ENCODE measurements at places on chromosomes 1 and 21.

GRCh38 chr1:109595531-109595930 is 23.9 kb downstream of the GNAT2 start:
- no peak for DNase-seq

- no peak for DNase-seq
Observed at GRCh38 chr1:212525479-212526110, 83.0 kb upstream of the ATF3 start.

- no peak for DNase-seq
Observed at GRCh38 chr1:222654849-222655248, 37.0 kb downstream of the MIA3 start.

DNA sequence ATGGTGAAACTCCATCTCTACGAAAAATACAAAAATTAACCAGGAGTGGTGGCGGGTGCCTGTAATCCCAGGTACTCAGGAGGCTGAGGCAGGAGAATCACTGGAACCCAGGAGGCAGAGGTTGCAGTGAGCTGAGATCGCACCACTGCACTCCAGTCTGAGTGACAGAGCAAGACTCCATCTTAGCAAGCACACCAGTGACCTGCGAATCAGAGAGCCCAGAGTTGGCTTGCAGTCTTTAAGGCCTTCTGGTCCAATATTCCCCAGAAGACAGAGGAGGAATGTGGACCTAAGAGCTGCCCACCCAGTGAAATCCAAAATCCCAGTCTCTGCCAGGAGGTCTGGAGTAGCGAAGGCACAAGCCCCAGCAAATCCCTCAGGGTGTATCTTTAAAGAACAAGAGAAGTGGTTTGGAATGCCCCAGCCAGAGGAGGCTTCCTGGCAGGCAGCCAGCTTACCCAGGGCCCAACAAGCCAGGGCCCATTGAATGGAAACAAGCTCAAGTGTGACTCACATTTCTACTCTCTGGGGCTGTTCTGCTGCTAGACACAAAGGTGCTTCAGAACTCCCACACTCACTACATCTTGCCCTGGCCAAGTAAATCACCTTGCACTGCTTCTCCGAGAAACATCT is 23.9 kb downstream of the GPR161 start:
- DNase-seq = peak; percentile 66

- no peak for DNase-seq
Observed at GRCh38 chr1:183911285-183911684, 106.4 kb downstream of the RGL1 start.

DNA sequence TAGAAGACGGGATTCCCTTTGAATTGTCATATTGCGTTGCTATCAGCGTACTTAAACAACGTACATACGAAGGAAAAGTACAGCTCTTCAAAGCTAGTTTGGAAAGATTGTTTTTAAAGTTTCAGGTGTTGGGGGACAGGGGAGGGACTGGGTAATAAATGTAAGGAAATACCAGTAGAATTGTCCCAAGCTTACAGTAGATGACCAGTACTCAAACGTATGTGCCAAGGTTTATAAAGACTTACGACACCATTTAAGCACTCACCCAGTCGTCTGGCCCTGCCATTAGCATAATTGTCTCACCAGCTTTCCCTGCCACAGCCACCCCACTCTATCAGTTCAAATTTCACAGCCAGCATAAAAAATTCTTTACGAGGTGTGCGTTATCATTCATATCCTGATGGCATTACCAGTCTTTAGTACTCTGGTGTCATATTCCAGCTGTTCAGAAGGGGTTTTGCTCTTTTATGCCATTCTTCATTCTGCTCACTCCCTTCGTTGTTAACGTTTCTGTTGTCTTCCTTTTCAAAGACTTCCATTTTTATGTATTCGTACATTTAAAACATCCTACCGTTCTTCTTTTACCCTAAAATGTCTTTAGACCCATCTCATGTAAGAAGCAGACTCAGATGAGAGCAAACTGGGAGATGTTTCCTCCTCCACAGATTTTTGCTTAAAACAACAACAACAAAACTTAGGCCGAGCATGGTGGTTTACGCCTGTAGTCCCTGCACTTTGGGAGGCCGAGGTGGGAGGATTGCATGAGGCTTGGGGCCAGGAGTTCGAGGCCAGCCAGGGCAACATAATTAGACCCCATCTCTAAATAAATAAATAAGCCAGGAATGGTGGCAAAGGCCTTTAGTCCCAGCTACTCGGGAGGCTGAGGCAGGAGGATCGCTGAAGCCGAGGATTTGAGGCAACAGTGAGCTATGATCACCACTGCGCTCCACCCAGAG is 1.0 kb upstream of the HP1BP3 start:
- DNase-seq = peak; percentile 50

- DNase-seq = peak; percentile 29
Observed at GRCh38 chr1:6490181-6491080, 1.0 kb downstream of the PLEKHG5 start.

- DNase-seq = no peak
Observed at GRCh38 chr1:159986531-159986930, 32.5 kb upstream of the SLAMF9 start.

GRCh38 chr1:161198194-161198896 is 509 bp downstream of the ADAMTS4 start:
- peak; percentile 48 for DNase-seq

DNA sequence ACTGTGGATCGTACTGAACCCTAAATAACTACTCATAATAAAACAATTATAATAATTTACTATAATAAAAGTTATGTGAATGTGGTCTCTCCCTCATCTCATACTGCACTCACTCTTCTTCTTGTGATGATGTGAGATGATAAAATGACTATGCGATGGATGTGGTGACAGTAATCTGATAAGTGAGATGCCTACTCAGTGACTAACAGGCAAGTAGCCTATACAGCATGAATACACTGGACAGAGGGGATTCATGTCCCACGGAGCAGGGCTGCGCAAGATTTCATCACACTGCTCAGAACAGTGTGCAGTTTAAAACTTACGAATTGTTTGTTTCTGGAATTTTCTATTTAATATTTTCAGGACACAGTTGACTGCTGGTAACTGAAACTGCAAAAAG is 304.0 kb downstream of the DUSP10 start:
- no peak for DNase-seq

- DNase-seq = no peak
Observed at GRCh38 chr21:37908691-37909090, 7.6 kb downstream of the KCNJ6 start.

GRCh38 chr1:195979646-195980045 is 628.6 kb downstream of the KCNT2 start:
- no peak for DNase-seq

DNA sequence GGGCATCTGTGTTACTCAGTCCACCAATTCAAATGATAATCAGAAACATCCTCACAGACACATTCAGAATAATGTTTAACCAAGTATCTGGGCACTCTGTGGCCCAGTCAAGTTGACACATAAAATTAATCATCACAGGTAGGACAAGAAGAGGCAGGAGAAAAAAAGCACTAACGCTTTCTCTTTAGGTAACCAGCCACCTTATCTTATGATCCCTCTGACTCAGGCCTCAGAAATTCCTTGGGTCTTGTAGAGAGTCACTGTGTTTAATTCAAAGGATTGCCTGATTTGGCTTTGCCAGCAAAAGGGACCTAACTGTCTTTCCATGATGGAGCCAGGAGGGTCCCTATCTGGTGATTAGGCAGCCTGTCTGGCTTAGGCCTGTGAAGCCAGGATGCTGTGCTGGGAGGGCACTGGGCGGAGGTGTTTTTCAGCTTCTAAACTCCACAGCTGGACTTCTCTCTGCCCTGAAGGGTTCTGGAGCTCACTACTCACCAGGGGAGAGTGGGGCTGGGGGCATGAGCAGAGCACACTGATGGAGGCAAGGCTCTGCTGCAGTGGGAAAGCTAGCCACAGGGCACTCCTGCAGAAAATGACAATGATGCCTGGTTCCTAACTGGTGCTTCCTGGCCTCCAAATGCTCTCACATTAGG is 36.4 kb upstream of the STUM start:
- DNase-seq = no peak

GRCh38 chr1:158177700-158178450 is 2.8 kb upstream of the CD1D start:
- peak; percentile 40 for DNase-seq

DNA sequence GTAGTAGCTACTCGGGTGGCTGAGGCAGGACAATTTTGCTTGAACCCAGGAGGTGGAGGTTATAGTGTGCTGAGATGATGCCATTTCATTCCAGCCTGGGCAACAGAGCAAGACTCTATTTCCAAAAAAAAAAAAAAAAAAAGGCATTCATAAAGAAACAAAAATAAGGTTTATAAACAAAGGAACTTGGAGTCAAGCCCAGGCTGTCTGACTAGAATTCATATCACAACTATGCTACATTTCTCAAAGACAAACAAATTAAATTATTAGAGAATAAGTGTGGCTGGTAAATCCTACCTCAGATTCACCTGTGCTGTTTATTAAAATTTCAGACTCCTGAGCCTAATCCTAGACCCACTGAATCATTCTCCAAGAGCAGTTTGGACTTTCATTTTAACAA is 4.2 kb downstream of the GCLM start:
- DNase-seq = no peak

- DNase-seq = no peak
Observed at GRCh38 chr1:223319398-223319797, 44.6 kb downstream of the SUSD4 start.

GRCh38 chr1:172143384-172144055 is 277.0 kb upstream of the C1orf105 start:
- no peak for DNase-seq

DNA sequence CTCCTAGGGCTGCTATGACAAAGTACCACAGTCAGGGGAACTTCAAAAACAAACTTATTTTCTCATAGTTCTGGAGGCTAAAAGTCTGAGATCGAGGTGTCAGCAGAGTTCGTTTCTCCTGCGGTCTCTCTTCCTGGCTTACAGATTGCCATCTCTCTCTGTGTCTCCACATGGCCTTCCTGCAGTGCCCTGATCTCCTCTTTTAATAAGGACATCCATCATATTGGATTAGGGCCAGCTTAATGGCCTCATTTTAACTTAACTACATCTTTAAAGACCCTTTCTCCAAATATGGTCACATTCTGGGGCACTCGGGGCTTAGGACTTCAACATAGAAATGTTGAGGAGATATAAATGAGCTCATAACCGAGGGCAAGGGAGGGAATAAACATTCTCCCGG is 12.2 kb downstream of the C1orf74 start:
- no peak for DNase-seq

DNA sequence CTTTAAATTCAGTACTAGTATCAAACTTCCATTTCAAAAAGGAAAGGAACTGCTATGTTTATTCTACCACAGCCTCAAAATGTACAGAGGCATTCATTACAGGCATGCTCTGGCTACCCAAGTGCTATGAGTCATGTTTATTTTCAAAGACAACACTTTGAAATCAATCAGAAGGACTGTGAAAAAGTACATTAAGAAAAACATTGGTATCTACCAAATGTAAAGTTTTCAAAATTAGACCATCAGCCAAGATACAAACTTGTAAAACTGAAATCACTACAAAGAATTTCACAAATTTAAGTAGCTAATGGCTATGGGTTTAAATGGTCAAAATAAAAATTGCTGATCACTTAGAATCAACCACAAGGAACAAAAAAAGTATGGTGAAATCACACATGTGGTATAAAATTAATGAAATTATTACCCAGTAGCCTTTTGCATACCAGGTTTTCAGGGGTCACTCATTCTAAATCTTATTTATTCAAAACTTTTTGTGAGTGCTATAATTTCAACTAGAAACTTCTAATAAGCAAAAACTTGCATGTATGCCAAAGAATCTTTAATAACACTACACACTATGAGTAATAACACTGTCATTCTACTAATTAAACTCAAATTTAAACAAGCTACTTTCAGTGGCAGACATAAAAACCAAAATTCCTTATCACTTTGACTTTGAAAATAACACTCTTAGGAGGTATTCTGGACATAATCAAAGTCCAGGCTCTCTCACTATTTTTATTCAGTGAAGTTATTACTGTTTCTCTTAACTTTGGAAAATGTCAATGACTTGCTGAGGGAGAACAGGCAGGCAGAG is 49.2 kb downstream of the ENAH start:
- no peak for DNase-seq

Measured in DMS 273 treated with DMSO at 0.1 percent for 48 hours (cell line).